ENCODE measurements at places on chromosomes 5 and 9. TPM values are rescaled to one million over a fixed set of nuclear protein-coding genes. Genes with fewer than 3 reads are reported as not detected.

DNA sequence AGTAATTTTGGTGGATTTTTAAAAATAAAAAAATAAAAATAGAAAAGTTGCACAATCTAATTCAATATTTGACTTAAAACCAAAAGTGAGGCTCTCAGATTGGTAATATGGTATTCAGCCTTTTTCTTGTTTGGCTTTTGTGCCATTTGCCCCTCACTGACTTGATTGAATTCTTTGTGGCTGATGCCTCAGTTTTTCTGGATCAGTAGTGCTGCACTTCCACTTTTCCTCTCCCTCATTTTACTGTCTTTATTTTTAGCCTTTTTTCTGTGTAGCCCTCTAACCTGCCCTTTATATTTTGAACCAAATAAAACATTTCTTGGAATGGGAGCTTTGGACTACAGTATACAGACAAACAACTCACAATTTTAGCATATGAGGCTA is 3.8 kb upstream of the MSMP start:
- H3K4me1 ChIP-seq: peaks cover 38% of the 10 kb centered on the region
- DNase-seq: no peak
- peak overlapping the region; percentile 65 for H3K27ac ChIP-seq
- peak overlapping the region; percentile 89 for H3K4me3 ChIP-seq
- no peaks in the 10 kb centered on the region for H3K27me3 ChIP-seq

The NEURL1B gene
- total RNA-seq: 2.8 TPM

DNA sequence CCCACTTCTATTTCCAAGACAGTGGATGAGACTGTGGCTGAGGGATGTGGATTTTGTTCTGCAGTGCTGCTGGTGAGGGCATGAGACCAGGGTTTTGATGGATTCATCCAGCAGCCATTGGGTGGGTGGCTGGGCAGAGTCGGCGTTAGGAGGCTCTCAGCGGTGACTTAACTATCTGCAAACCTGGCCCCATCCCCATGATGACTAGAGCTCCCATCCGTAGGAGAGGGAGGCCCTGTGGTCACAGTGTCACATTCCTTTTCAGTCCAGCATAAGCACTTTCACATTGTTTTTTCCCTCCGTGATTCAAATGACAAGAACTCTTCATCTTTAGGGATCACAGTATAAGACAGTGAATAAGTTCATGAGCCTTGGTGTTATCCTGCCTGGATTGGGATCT is 60.4 kb upstream of the SPRY4 start:
- H3K4me3 ChIP-seq: no peak overlapping the region
- H3K27ac ChIP-seq: no peak overlapping the region
- DNase-seq: no peak

GRCh38 chr5:6108540-6108848 is 269.9 kb downstream of the MED10 start:
- no peak for DNase-seq
- no peaks in the 10 kb centered on the region for H3K27me3 ChIP-seq
- H3K4me1 ChIP-seq: no peaks in the 10 kb centered on the region
- no peak overlapping the region for H3K27ac ChIP-seq
- H3K36me3 ChIP-seq: no peaks in the 10 kb centered on the region
- H3K4me3 ChIP-seq: no peak overlapping the region

- no peak for DNase-seq
- H3K27me3 ChIP-seq: no peaks in the 10 kb centered on the region
- H3K36me3 ChIP-seq: no peaks in the 10 kb centered on the region
Measured at GRCh38 chr5:74237571-74238145, 402.9 kb downstream of the ENC1 start.

DNA sequence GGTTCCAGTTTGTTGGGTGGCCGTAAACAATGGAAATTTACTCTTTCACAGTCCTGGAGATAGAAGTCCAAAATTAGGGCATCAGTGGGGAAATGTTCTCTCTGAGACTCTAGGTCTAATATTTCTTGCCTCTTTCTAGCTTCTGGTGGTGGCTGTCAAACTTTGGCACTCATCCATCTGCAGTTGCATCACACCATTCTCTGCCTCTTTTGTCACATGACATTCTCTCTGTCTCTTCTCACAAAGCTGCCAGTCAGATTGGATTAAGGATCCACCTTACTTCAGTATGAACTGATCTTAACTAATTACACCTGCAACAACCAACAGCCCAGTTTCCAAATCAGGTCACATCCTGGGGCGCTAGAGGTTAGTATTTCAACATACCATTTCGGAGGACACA is 222.9 kb upstream of the FTMT start:
- peak overlapping the region; percentile 32 for H3K27ac ChIP-seq
- H3K4me1 ChIP-seq: peaks cover 11% of the 10 kb centered on the region
- DNase-seq: peak; percentile 18
- H3K36me3 ChIP-seq: no peaks in the 10 kb centered on the region

GRCh38 chr5:58294598-58295305 is 165.1 kb downstream of the PLK2 start:
- peaks cover 11% of the 10 kb centered on the region for H3K4me1 ChIP-seq
- no peaks in the 10 kb centered on the region for H3K27me3 ChIP-seq
- peak; percentile 3 for DNase-seq
- no peak overlapping the region for H3K27ac ChIP-seq
- no peaks in the 10 kb centered on the region for H3K36me3 ChIP-seq

The ADAM19 gene
- total RNA-seq: 5.2 TPM

The FOXD4L4 gene
- 1.8 TPM for total RNA-seq

GRCh38 chr5:154308443-154309370 is 118.2 kb downstream of the GALNT10 start:
- no peak overlapping the region for H3K4me3 ChIP-seq
- H3K4me1 ChIP-seq: peaks cover 34% of the 10 kb centered on the region
- H3K27ac ChIP-seq: no peak overlapping the region

The FOXD4 gene
- 1.7 TPM for total RNA-seq

The SOHLH1 gene
- total RNA-seq: not detected

DNA sequence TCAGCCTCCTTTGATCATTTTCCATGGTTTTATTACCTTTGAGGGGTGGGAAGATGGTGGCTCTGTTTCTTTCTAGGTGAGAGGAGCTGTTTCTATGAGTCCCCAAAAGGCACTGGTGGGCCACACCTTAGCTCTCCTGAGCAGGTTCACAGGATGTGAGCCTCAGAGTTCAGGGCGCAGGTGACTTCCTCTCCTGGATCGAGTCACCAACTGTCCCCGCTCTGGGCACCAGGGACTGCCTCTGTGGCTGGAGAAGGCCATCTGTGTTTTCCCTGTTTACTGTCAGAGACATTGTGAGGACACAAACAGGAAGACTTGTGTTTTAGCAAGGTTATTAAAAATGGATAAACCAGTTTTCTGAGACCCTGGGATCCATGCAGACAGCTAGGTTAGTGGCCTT is 68.5 kb downstream of the IL31RA start:
- H3K4me3 ChIP-seq: no peak overlapping the region
- H3K36me3 ChIP-seq: no peaks in the 10 kb centered on the region
- H3K27me3 ChIP-seq: no peaks in the 10 kb centered on the region
- DNase-seq: no peak
- H3K4me1 ChIP-seq: peaks cover 21% of the 10 kb centered on the region

DNA sequence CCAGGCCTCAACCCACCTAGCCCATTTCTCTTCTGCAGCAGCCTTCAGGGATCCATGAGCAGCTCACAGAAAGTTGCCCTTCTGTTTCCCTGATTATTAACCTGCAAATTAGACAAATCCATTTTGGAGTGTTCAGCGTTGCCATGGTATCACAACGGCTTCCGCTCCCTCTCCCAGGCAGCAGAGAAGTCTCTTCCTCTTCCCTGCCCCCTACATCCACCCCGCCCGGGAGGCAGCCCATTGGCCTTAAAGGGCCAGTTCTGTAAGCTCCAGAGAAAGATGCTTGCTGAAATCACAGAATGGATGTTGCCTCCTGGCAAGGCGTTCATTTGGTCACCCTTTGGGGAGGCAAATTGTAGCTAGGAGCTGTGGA is 47.7 kb upstream of the BOD1 start:
- H3K27ac ChIP-seq: no peak overlapping the region
- H3K36me3 ChIP-seq: no peaks in the 10 kb centered on the region
- no peaks in the 10 kb centered on the region for H3K4me1 ChIP-seq

DNA sequence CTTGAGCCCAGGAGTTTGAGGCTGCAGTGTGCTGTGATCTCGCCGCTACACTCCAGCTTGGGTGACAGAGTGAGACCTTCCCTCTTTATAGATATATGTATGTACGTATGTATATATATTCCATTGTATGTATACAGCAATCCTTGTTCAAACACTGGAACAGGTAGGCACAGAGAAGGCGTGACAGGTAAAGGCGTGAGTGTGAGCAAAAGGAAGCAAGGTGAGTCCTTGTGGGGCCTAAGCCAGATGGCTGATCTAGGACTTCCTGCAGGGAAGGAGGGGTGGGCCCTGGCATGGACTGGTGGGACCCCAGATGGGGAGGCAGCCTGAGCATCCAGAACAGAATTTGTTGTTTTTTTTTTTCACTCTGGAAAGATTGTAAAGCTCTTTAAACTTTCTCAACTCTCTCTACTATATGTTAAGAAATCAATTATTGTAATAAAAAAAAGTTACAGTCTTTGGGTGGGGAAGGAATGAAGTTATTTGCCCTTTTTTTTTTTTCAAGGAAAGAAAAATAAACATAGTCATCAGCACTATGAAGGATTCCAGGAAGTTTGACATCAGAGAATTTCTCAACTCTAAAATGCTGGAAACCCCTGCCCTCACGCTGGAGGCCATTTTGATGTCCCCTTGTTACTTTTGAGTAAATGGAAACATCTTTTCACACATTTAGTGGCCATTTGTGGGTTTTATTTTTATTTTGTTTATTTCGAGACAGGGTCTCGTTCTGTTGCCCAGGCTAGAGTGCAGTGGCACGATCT is 38.9 kb upstream of the STXBP1 start:
- H3K36me3 ChIP-seq: peaks cover 29% of the 10 kb centered on the region
- H3K27me3 ChIP-seq: no peaks in the 10 kb centered on the region
- no peak overlapping the region for H3K4me3 ChIP-seq
- no peak for DNase-seq

DNA sequence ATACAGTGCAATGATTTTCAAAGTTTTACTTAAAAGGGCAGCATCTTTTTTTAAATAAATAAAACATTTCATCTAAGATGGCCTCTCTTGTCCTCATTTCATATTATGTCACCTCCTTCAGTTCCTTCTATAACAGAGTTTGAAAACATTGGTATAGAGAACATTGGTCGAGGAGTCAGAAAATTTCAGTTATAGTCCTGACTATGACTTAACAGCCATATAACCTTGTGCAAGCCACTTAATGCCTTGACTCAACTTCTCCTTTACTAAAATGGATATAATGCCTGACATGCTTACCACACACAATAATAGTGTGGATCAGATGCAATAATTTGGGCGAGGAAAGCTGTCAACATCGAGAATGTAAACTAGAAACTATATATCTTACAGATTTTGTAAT is 22.6 kb downstream of the SSBP2 start:
- no peaks in the 10 kb centered on the region for H3K4me1 ChIP-seq
- DNase-seq: no peak
- H3K27me3 ChIP-seq: no peaks in the 10 kb centered on the region
- no peak overlapping the region for H3K4me3 ChIP-seq
- H3K27ac ChIP-seq: no peak overlapping the region

- no peaks in the 10 kb centered on the region for H3K36me3 ChIP-seq
- no peak for DNase-seq
- no peak overlapping the region for H3K27ac ChIP-seq
- H3K4me3 ChIP-seq: no peak overlapping the region
- no peaks in the 10 kb centered on the region for H3K27me3 ChIP-seq
Measured at GRCh38 chr9:28318515-28318914, 745.2 kb upstream of the C9orf72 start.

The CATSPER3 gene
- 1.4 TPM for total RNA-seq

The UNC5A gene
- 19.5 TPM for total RNA-seq
